ENCODE measurements at places on chromosomes 3 and 15.

- DNase-seq, result no peak
These were observed 22.3 kb downstream of the WDR73 start for GRCh38 chr15:84631706-84632272.

GRCh38 chr3:127734754-127735473 lies 62.2 kb downstream of the ABTB1 start:
- no peak for DNase-seq

DNA sequence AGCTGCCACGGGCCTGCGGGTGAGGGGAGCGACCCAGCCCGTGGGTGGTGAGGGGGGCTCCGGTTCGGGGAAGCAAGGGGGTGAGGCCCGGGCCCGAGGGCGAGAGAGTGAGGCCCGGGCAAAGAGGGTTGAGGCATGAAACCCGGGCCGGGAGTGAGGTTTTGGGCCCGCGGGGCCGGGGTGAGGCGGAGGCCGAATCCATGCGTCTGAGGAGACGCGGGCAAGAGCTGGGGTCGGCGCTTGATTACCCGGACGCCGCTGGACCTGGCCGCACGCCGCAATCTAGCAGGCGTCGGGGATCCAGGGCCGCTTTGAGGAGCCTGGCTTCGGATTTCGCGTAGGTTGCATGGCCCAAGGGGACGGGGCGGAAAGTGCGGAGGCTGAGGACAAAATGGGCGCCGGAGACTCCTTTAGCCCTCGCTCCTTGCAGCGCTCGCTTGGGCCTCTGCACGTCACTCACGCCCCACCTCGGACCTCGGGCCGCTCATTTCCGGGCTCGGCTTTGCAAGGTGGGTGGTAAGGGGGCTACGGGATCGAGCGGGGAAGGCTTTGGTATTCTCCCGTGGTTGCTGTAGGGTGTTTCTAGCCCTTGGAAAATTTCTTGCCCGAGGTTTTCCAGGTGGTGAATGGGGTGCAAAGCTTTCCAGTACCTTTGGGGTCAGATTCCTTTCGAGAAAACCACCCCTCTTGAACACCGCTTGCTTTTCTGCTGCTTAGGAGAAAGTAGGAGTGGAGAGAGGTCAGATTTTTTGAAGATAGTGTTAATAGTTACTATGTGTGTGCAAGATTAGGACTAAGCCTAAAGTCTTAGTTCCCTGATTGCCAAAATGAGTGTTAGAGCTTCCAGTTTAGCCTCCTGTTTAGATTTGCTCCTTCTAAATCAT lies 827 bp downstream of the SLC25A36 start:
- no peak for DNase-seq

DNA sequence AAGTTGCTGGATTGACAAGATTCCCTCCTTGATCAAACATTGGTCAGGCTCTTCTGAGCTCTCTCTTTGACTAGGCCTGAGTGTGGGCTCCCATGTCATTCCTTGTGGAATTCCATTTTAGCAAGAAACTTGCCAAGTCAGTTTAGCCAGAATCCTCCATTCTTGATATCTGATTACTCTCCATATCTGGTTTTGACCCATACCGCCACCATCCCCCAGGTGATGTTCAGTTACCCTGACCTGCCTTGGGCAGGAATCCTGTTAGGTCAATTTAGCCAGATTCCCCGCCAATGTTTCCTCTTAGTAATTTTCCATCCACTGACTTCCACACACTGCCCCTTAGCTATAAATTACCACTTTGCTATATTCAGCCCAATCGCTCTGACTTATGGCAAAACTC lies 1.0 kb upstream of the PCCB start:
- no peak for DNase-seq

GRCh38 chr3:69085833-69086722 lies 1.3 kb downstream of the ARL6IP5 start:
- peak; percentile 26 for DNase-seq

GRCh38 chr15:63987796-63988378 lies 58.4 kb downstream of the DAPK2 start:
- DNase-seq, result no peak

GRCh38 chr3:1506090-1506489 lies 413.3 kb downstream of the CNTN6 start:
- DNase-seq, result no peak

DNA sequence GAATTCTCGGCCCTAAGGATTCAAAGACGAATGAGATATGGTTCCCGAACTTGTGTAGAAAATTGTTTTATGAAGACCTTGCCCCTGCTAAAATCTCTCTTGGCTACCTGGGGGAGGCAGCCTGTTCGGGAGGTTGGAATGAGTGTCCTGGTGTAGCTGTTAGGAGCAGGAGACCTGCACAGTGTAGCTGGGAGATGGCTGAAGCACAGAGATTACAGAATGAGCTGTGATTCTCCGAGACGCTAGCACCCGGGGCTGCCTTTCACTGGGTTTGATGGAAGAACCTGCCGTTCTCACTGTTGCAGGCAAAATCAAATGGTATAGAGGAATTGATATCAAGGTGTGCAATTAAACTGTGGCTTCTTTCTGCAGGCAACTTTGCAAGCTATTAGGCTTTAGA lies 68.0 kb downstream of the TRAK1 start:
- no peak for DNase-seq

- DNase-seq, result no peak
These were observed 9.2 kb upstream of the PAQR5 start for GRCh38 chr15:69289342-69290146.

GRCh38 chr3:148131990-148132638 lies 565.6 kb upstream of the AGTR1 start:
- no peak for DNase-seq

DNA sequence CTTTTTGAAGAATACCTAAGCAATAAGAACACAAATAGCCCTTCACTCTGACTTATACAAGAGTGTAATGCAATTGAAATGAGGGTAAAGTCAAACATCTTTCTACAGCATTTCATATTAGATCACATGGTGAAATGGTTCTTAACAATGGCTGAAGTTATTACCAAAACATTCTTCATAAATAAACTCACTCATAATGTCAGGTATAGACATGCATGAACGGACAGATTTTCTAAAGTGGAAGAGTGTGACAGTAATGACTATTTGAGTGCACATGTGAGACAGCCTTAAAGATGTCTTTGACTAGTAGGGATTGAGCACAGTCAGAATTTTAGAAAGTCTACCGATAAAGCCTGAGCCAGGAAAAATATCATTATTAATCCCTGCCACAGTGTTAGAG lies 471.0 kb downstream of the ZPLD1 start:
- DNase-seq, result no peak

DNA sequence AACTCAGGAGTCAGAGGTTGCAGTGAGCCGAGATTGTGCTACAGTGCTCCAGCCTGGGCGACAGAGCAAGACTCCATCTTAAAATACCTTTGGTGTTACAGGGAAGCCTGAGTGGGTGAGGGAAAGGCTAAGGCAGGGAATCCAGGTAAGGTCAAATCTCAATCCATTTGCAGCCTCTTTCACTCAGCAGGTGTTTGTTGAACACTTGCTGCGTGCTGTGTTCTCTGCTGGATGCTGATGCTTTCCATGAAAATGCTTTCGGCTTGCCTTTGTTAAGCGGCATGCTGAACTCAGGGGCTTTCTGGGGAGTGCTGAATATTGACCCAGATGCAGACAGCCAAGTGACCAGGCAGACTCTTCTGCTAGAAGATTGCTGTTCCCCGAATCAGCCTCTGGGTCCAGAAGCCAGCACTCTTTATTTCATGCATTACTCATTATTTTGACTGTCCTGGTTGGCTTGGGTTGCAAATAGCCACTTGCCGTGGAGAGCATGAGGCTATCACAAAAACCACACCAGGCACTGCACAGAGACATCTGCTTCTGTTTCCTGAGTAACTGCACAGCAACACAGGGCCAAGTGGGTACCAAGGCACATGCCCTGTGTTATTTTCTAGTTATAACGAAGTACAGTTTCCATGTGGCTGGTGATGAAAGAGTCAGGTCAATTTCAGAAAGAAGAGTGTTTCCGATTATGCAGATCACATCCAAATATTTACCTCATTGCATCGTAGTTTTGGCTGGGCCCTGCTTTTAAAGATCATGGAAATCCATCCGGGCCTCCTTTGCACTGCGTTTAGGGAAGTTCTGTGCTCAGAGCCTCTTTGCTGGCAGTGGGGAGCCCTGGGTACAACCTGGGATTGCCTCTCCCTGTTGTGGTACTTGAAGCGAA lies 88.6 kb downstream of the THSD4 start:
- DNase-seq, result no peak
